ENCODE measurements at places on chromosomes 6 and 20.
A peak's percentile ranks its signal among the peaks of the same experiment; 100 is the strongest.

DNA sequence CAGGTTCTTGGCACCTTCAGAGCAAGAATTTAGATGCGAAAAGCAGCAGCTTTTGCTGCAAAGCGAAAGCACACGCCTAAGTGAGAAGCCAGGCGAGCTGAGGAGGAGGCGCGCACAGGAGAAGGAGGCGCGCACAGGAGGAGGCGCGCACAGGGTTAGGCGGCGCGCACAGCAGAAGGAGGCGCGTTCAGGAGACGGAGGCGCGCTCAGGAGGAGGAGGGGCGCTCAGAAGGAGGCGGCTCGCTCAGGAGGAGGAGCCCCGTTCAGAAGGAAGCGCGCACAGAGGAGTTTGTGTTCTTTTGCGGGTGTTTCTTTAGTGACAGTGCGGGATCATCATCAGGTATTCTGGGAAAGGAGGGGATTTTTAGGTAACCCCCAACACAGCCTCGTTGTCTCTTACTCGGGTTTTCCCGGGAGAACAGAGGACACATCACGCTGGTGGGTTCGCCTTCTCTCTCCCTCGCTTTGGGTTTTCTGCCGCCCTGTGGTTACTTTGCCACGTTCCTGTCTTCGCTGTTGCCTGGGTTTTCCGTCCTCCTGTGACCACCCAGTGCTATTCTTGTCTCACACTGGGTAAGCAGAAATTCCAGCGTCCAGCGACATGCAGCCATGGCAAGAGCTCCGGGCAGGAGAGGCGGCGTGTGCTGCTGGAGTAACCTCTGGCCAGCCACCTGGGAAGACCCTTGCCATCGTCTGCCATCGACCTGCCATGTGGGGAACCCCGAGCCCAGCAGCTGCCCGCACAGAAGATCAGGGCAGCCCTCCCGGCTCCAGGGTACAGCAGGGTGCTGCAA lies 47.0 kb downstream of the WDR27 start:
- DNase-seq = peak; percentile 63

- no peak for DNase-seq
These were observed 91.1 kb upstream of the PLN start for GRCh38 chr6:118456982-118457381.

DNA sequence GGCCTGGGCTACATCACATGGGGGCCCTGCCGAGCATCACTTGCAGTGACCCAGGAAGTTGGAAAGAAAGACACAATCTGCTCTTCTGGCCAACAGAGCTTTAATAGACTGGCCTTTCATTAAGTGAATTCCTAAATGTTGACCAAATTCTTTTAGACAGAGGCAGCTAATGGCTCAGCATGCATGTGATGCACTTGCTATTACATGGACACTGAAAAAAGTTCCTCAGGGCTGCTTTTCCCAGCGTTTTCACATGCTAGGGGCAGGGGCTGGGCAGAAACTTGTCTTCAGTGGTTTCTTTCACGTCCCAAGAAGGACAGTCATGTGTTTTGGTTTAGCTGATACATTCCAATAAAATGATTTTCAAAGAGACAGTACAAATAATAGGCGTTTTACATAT lies 651.0 kb upstream of the SLC35B3 start:
- DNase-seq = no peak

- DNase-seq = no peak
These were observed 73.0 kb downstream of the SHPRH start for GRCh38 chr6:145891126-145891525.

DNA sequence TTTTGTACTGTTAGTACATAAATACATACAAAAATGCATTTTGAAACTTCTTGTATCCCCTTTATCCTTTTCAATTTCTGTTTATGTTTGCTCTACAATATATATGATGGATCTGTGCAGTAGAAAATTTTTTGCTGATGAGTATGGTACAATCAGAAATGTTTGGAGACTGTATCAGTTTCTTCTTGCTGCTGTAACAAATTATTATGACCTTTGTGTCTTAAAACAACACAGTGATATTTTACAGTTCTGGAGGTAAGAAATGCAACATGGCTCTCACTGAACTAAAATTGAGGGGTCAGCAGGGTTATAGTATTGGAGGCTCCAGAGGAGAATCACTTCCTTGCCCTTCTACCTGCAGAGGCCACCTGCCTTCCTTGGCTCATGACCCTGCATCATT lies 184.4 kb downstream of the EYA2 start:
- DNase-seq = no peak

GRCh38 chr20:25065625-25066338 lies 7.8 kb upstream of the ACSS1 start:
- DNase-seq = no peak

- DNase-seq = no peak
These were observed 1.7 kb downstream of the TULP4 start for GRCh38 chr6:158313989-158314388.
